Osteocyte (in vitro differentiated cells): ENCODE measurements at places on chromosomes 13 and 19. TPM values are rescaled to one million over a fixed set of nuclear protein-coding genes. Genes with fewer than 3 reads are reported as not detected.

DNA sequence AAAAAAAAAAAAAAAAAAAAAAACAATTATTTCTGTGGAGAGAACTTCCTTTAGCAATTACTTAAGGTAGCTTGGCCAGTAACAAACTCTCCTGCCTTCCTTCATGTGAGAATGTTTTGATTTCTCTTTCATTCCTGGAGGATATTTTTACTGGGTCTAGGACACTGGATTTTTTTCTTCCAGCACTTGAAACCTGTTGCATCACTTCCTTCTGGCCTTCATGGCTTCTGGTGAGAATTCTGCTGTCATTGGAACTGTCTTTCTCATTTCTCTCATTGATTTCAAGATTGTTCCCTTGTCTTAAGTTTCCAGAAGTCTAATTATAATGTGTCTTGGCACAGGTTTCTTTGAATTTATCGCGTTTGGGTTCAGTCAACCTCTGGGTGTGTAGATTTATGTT lies 19.3 kb upstream of the RAB20 start:
- DNase-seq = no peak

Gene C19orf81
- total RNA-seq = not detected in 2 replicates

DNA sequence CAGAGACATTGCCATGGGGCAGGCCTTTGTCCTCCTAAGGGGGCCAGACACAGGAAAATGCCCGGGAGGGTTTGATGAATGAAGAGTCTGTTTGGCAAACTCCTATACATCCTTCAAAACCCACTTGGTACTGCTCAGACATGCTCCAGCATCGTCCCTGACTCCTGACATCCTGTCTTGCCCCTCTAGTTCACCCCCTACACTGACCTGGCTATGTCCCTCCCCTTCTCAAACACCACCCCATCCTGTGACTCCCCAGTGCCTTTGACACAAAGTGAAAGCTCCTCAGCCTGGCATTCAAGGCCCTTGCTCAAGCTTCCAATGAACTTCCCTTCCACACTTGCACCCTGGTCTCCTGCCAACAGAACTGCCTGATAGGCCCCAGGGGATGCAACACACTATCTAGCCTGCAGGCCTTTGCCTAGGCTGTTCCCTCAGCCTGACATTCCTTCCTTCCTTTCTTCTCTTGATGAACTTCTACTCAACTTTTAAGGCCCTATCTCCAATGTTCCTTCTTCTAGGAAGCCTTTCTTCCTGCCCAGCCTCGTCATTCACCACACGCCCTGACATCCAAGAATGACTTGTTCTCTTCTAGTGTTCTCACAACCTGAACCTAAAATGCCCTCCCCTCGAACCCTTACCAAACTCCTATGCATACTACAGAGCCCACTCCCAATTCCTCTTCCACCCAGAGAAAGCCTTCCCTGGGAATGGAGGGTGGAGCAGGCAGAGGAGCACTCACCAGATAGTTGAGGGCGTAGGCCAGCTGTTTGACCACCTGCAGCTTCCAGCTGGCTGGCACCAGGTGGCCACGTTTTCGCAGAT lies 12.4 kb downstream of the JAK3 start:
- no peak for DNase-seq

DNA sequence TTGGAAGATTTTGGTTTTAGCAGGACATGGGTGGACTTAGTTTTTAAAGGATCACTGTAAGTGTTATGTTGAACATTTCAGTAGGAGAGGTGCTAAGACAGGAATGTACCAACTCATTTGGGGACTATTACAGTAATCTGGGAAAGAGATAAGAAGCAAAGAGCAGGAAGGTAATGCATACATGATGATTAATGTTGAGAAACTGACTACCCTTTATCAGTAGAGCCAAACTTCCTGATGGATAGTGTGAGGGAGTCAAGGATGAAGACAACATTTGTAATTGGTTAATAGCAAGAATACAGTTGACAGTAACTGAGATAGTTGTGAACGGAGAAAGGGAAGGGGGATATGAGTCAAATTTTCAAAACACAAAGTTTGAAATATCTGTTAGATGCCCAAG lies 421.9 kb upstream of the PRR20A start:
- no peak for DNase-seq

Gene OR4F17
- not detected in 2 replicates for total RNA-seq

DNA sequence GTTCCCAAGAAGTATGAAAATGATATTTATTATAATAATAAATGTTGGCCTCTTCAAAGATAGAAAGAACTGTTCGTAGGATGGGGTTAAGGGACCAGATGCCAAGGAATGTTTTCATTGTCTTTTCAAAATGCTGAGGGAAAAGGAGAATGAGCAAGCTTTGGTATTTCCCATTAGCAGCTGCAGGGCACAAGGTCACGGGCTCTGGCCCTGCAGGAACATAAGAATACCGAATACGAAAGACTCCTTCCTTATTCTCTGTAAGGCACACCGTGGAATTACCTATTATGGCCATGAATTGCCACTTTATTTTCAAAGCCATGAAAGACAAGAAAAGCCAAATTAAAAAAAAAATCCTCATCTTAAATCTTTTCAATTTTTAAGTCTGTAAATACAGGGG lies 49.6 kb upstream of the OLFM4 start:
- no peak for DNase-seq

DNA sequence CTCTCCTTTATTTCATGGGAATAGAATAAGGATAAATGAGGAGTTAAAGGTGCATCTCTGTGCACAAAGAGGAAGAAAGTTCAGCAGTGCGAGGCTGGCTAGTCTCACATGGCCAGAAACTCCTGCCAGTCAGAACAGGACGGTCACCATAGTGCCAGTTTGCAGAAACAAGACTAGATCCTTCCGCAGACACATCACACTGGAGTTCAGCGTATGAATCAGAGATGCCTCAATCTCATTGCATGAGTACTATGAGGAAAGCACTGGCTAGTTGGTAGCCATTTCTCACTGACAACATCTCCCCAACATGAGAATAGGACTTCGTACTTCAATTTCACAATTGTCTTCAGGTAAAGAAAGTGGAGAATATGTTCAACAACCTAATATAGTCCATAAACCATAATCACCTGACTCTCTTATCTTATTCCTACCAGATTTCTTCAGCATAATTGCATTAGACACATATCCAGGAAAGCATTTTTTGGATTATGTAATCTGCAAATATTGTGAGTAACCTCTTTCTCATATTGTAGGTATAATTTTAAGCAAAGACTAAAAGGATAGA lies 34.9 kb downstream of the RXFP2 start:
- no peak for DNase-seq

GRCh38 chr13:21060338-21061028 lies 903 bp downstream of the LATS2 start:
- no peak for DNase-seq

GRCh38 chr13:89923736-89924135 lies 1423.8 kb upstream of the MIR17HG start:
- no peak for DNase-seq

GRCh38 chr13:112131081-112131712 lies 64.2 kb downstream of the SOX1 start:
- no peak for DNase-seq

DNA sequence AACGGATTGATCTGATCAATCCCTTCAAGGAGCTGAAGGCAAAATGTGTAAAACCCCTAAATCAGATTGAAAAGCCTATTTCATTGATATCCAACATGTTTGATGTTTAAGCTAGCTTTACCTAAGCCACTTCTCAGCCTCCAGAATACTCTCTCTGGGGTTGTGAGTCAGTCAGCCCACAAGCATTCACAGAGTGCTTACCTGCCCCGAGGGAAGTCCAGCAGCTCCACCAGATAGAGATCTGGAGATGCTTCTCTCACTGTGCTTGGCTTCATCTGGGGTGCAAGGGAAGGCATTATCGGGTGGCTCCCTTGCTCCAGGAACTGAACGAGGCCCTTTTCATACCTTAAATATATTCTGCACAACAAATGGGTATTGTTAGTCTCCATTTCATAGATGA lies 159.7 kb downstream of the OXGR1 start:
- DNase-seq = no peak
